ENCODE measurements at places on chromosomes 3 and 15. TPM values are rescaled to one million over a fixed set of nuclear protein-coding genes. Genes with fewer than 3 reads are reported as not detected.

DNA sequence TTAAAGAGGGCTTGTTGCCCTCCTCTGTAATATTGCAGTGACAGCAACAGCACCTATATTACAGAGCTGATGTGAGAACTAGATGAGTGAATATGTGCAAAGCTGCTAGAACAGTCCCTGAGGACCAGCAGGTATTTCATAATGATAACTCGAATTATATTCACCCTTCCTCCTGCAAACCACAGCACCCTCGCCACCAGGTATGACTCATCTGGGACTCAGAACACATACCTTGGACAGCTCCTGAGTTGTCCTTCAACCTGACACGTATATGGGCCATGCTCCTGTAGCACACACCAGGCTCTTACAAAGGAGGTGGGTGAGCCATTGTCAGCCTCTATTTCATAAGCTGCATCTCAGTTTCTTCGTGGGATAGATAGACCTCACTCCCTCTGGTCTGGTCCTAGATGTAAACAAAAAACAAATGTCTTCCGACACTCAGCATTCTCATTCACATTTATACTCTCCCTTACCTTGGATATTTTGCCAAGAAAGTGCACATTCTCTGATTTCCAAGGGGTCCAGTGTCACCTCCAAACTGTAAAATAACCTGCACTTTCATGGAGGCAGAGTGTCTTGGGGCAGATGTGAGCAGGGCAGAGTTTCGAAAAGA lies 124.5 kb downstream of the TLE3 start:
- DNase-seq = peak; percentile 10
- H3K27ac ChIP-seq = no peak overlapping the region
- H3K4me1 ChIP-seq = no peaks in the 10 kb centered on the region
- H3K36me3 ChIP-seq = no peaks in the 10 kb centered on the region
- no peaks in the 10 kb centered on the region for H3K27me3 ChIP-seq
- H3K4me3 ChIP-seq = no peak overlapping the region

- H3K4me1 ChIP-seq = peaks cover 62% of the 10 kb centered on the region
- no peaks in the 10 kb centered on the region for H3K36me3 ChIP-seq
- no peaks in the 10 kb centered on the region for H3K27me3 ChIP-seq
- peak; percentile 22 for DNase-seq
Observed at GRCh38 chr3:101941318-101942040, 92.2 kb downstream of the NFKBIZ start.

BCHE gene
- total RNA-seq = not detected

- H3K27me3 ChIP-seq = no peaks in the 10 kb centered on the region
- no peak overlapping the region for H3K27ac ChIP-seq
- H3K4me1 ChIP-seq = no peaks in the 10 kb centered on the region
- peaks cover 28% of the 10 kb centered on the region for H3K36me3 ChIP-seq
- DNase-seq = no peak
Observed at GRCh38 chr3:141431411-141432378, 55.1 kb upstream of the RASA2 start.

Data from SJSA1 (cell line).